ENCODE measurements at places on chromosomes 4 and X. TPM values are rescaled to one million over a fixed set of nuclear protein-coding genes. Genes with fewer than 3 reads are reported as not detected.

DNA sequence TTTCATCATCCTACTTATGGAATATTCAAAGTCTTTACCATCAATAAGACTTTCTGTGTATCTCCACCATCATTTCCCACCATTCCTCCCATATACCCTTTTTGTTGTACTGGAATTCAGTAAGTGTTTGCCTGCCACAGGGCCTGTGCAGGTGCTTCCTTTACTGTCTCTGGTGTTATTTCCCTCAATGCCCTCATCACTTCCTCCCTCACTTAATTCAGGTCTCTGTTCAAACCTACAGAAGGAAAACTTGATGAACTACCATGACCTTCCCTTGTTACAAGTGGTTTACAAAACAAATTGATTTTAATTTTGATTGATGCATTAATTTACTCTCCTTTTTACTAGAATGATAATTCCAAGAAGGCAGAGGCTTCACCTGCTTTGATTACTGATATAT lies 159.5 kb upstream of the FAT4 start:
- DNase-seq, result peak; percentile 9

- no peak for DNase-seq
Measured at GRCh38 chr4:104457308-104457981, 37.2 kb downstream of the CXXC4 start.

The TCP11X2 gene
- not detected for total RNA-seq

The GDPD2 gene
- not detected for total RNA-seq

The TMPRSS11F gene
- total RNA-seq, result not detected

- DNase-seq, result no peak
Measured at GRCh38 chr4:8356856-8357255, 83.7 kb downstream of the ACOX3 start.

- no peak for DNase-seq
Measured at GRCh38 chr4:145047151-145047550, 50.8 kb downstream of the ANAPC10 start.

The C4orf50 gene
- total RNA-seq, result 1.8 TPM

The UTP14A gene
- total RNA-seq, result 14.0 TPM

The ESX1 gene
- total RNA-seq, result not detected

The ART3 gene
- total RNA-seq, result 0.55 TPM

GRCh38 chr4:165967486-165967885 lies 94.4 kb downstream of the TLL1 start:
- no peak for DNase-seq

The RGN gene
- total RNA-seq, result 1.3 TPM

DNA sequence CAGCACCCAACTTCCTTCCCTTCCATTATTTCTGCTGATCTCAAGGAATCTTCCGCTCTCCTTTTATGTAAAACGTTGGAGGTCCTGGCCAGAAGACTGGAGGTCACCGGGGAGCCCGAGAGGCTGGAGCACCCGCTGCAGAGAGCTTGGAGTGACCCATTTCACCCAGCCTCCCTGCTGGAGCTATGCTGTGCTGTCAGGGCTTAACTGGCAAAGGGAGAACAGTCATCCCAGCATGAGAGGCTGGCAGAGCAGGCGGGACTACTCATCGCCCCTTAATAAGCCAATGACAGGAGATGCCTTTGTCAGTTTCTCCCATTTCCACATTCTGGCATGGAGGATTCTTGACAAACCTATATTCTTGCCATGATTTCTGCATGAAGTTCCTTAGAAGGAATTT lies 98.9 kb downstream of the GATB start:
- DNase-seq, result no peak

GRCh38 chr4:38768968-38769394 lies 13.8 kb downstream of the TLR10 start:
- no peak for DNase-seq

GRCh38 chr4:165060938-165061337 lies 7.3 kb downstream of the TRIM75 start:
- DNase-seq, result no peak

The HMX1 gene
- not detected for total RNA-seq

- no peak for DNase-seq
Measured at GRCh38 chr4:29459926-29460325, 1260.2 kb upstream of the PCDH7 start.

The GYG2 gene
- 5.8 TPM for total RNA-seq

The KCND1 gene
- total RNA-seq, result 0.45 TPM

The PDZD4 gene
- 11.1 TPM for total RNA-seq

The ACOX3 gene
- 23.3 TPM for total RNA-seq

DNA sequence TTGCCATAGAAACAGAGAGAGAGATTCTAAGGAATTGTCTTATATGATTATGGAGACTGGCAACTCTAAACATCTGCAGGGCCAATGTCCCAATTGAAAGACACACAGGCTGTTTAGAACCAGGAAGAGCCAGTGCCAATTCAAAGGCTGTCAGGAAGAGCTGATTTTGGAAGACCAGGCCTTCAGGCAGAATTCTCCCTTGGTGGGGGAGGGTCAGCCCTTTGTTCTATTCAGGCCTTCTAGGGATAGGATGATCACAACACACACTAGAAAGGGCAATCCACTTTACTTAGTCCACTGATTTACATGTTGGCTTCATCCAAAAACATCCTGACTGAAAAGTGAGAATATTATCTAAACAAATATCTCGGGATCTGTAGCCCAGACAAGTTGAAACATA lies 15.2 kb downstream of the C4orf46 start:
- DNase-seq, result no peak

The TMEM31 gene
- not detected for total RNA-seq

DNA sequence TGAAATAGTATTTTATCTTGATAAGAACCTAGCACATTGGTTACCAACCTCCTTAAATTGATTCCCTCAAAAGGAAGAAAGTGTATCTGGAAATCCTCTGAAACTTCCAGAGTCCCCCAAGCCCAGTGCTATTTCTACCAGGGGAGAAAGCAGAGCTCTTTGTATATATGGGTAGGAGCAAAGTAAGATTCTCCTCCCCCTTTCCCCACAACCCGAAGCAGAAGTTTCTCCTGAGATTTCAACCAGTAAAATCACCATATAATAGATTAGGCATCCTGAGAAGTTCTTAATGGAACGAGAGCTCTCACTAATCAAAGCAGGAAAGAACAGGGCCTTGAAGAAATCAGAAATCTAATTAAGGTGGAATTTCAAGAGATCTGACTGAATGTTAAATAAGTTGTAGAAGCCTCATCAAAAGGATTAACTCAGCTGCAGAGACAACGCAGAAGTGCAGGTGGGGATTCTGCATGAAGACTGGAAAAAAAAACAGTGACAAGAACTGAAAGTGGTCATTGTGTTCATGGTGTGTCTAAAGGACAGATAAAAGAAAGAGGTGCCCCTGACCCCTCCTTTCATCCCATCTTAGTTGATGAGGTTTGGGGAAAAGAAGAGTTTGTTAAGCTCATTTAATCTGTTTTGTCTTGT lies 39.1 kb downstream of the VSIG4 start:
- no peak for DNase-seq

- DNase-seq, result no peak
Measured at GRCh38 chr4:103499094-103499493, 220.7 kb downstream of the TACR3 start.

DNA sequence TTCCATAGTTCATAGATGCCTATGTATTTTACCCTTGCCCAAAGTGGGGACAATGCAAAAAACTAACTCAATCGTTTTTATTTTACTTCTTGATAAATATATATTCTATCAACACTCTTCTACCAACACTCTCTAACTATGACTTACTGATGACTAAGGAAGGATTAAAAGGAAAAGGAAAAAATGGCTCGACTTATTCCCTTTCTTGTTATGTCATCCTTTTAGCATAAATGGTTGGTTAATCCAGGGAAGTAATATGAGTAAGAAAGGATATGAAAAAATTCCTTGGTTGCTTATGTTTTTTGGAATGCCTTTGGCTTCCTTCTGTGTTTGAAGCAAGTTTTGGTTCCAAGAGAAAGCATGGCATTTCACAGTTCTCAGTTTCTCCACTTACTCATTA lies 1087.1 kb downstream of the C4orf33 start:
- no peak for DNase-seq

The PI4K2B gene
- total RNA-seq, result 9.3 TPM

DNA sequence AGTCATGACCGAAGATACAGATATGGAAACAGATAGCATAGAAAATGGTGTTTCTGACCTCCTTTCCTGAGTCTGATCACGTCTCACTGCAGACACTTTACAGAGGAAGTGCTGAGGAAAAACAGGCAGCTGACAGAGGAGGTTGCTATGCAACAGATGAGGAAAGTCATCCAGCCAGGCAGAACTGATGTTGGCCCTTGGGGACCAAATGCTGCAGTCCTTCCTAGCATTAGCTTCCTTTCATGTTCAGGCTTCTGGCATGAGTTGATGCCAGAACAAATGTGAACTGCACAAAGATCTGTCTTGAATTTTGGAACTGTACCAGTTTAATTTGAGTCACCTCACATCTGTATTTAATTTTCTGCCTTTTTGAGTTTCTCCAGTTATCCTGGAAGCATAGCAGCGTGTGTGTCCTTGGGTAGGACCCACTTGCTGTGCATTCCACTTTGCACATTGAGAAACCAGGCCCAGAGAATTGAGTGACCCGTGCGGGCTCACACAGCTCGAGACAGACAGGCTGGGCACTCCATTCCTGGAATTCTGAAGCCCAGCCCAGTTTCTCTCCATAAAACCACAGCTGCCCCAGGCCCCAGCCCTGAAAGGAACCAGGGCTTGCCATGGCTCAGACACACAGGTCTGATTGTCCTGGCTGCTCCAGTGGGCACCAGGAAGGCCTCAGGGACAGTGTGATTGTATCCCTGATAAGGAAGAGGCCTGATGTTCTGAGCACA lies 1.4 kb upstream of the MAGED1 start:
- peak; percentile 83 for DNase-seq

- DNase-seq, result no peak
Measured at GRCh38 chr4:5209862-5210261, 158.6 kb downstream of the STK32B start.

- no peak for DNase-seq
Measured at GRCh38 chrX:109830157-109830703, 97.2 kb upstream of the ACSL4 start.

- DNase-seq, result no peak
Measured at GRCh38 chr4:16255730-16256129, 29.5 kb upstream of the TAPT1 start.

The PCYT1B gene
- total RNA-seq, result not detected

GRCh38 chr4:37634180-37634579 lies 52.0 kb downstream of the RELL1 start:
- DNase-seq, result no peak

- peak; percentile 60 for DNase-seq
Measured at GRCh38 chrX:68462653-68463052, 29.4 kb upstream of the OPHN1 start.

- peak; percentile 86 for DNase-seq
Measured at GRCh38 chr4:154626793-154627484, 14.5 kb upstream of the FGG start.

The FGFR3 gene
- 61.6 TPM for total RNA-seq

GRCh38 chr4:80006935-80007744 lies 65.9 kb downstream of the ANTXR2 start:
- no peak for DNase-seq

The CXCR3 gene
- not detected for total RNA-seq

The SCML2 gene
- total RNA-seq, result 2.9 TPM

DNA sequence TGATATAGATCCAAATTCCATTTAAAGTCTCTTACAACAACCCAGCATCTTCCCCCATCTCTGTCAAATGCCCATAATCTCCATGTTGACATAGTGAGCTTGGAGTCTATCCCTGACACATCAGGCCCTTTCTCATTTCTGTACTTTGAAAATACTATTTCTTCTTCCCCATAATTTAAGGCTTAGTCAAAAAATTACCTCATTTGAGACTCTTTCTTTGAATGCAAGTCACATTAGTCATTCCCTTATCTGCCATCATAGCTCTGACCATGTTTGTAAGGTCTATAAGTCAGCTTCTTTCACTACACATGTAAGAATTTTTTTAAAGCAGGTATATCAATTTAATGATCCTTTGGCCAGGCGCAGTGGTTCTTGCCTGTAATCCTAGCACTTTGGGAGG lies 99.9 kb downstream of the DDX60 start:
- DNase-seq, result no peak
